ENCODE measurements at places on chromosomes 7 and 10.

DNA sequence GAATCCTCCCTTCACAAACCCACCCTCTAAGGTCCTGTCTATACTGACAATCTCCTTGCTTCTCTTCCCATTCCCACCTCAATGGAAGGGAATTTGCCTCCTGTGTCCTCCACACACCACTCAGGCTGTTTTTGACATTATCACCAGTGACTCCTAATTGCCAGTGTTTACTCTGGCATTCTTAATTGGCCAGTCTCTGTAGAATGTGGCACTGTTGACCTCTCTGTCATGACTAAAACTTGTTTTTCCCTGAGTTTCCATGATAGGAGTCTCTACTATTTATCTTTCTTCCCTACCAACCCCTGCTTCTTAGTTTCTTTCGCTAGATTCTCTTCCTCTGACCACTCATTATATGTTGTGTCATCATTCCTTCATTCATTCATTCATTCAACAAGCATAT is 12.1 kb downstream of the SLC16A12 start:
- no peak for DNase-seq

GRCh38 chr10:124225467-124226270 is 132.3 kb upstream of the CHST15 start:
- no peak for DNase-seq

DNA sequence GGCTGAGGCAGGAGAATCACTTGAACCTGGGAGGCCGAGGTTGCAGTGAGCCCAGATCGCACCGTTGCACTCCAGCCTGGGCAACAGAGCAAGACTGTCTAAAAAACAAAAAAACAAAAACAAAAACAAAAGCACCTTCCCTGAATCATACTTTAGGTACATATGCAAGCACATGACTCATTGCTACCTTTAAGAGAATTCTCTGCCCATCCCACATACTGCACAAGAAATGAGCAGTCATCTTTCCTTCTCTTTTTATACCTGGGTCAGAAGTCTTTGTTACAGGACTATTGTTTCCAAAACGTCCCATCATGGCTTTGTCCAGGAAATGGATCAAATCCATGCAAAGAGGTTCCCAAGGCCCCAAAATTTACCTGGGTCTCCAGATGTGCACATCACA is 21.5 kb upstream of the AKR1B10 start:
- no peak for DNase-seq

DNA sequence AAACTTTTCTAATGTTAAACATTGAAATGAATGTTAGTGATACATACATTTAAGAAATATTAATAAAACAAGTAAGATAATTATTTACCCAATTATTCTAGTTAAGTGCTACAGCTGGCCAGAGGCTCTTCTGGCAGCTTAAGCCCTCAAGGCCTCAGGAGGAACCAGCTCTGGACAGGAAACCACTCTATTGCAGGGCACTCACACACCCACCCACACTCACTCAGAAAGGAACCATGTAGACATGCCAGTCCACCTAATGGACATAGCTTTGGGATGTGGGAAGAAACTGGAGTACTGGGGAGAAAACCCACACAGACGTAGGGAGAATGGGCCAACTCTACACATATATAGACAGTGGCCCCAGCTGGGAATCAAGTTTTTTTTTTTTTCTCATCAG is 28.2 kb downstream of the UMAD1 start:
- DNase-seq: no peak

DNA sequence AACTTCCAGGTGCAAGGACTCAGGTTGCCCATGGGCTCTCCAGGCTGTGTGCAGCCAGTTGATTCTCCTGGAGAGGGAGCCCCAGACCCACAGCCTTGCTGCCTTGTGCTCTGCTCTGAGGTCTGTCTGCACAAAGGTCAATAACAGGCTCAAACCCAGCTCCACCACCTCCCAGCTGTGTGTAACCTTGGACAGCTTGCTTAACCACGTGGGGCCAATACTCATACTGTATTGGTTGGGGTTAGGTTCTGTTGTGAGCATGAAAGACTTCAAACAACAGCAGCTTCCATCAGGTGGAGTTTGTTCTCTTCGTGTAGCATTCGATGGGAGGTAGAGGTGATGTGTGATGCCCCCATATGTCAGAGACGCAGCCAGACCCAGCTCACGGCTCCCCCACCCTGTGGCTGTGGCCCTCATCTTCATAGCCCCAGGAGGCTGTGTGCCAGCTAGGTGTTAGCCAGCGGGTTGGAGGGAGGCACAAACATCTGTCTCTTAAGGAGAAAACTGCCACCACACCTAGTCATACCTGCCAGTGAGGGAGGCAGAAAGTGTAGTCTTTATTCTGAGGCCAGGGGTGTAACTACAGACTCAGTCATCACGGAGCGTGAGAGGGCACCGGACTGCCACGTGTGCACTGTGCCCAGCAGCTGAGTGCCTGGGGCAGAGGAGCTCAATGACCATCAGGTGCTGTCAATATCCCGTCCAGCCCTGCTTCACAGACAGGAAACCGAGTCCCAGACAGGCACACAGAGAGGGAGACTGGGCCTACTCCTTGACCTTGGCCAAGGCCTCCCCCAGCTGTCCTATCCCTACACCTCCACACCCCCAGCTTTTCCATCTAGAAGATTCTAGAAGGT is 8.1 kb upstream of the POLD2 start:
- no peak for DNase-seq

GRCh38 chr10:16816830-16817124 is 447 bp downstream of the RSU1 start:
- DNase-seq: no peak
